ENCODE measurements at places on chromosomes 2 and 18.

- H3K4me1 ChIP-seq = peaks cover 18% of the 10 kb centered on the region
- no peak overlapping the region for H3K27ac ChIP-seq
- peaks cover 27% of the 10 kb centered on the region for H3K36me3 ChIP-seq
- no peaks in the 10 kb centered on the region for H3K27me3 ChIP-seq
Measured at GRCh38 chr18:36158266-36158867, 28.7 kb downstream of the ELP2 start.

GRCh38 chr2:236676136-236676873 is 106.7 kb downstream of the ACKR3 start:
- no peak overlapping the region for H3K27ac ChIP-seq
- peaks cover 22% of the 10 kb centered on the region for H3K27me3 ChIP-seq
- no peaks in the 10 kb centered on the region for H3K36me3 ChIP-seq
- DNase-seq = no peak
- peaks cover 4% of the 10 kb centered on the region for H3K4me1 ChIP-seq

DNA sequence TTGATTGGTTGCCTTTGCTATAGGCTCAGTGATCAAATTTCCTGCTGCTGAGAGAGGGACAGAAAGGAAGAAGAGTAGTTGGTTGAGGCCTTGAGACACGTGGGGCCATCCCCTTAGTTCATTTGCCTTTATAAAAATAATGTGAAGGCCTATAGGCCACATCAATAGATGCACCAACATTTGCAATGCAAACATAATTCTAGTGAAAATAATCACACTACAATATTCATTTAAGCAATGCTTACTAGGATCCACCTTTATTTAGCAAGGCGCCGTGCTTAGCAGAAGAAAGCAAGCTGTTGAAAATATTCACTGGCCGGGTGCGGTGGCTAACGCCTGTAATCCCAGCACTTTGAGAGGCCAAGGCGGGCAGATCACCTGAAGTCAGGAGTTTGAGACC is 105.3 kb upstream of the CXCR4 start:
- H3K27me3 ChIP-seq = no peaks in the 10 kb centered on the region
- no peaks in the 10 kb centered on the region for H3K36me3 ChIP-seq
- no peak overlapping the region for H3K27ac ChIP-seq
- DNase-seq = no peak

- no peaks in the 10 kb centered on the region for H3K27me3 ChIP-seq
- no peaks in the 10 kb centered on the region for H3K36me3 ChIP-seq
- no peak overlapping the region for H3K4me3 ChIP-seq
- no peak for DNase-seq
- H3K4me1 ChIP-seq = no peaks in the 10 kb centered on the region
Measured at GRCh38 chr2:214587442-214587841, 176.6 kb downstream of the VWC2L start.

DNA sequence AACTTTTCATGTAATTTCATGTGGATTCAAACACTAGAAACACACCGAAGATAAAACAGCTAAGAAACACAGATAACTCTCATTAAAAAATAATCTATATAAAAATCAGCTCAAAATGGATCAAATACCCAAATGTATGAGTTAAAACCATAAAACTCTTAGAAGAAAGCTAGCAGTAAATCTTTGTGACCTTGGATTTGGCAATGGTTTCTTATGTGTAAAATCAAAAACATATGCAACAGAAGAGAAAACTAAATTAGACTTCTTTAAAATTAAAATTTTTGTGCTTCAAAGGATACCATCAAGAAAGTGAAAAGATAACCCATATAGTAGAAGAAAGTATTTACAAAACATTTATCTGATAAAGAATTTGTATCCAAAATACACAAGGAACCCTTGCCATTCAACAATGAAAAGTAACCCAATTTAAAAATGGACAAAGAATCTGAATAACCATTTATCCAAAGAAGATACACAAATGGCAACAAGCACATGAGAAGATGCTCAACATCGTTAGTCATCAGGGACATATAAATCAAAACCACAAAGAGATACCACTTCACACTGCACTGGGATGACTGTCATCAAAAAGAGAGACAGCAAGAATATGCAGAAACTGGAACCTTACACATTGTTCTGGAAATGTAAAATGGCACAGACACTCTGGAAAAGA is 27.5 kb downstream of the GAREM1 start:
- no peaks in the 10 kb centered on the region for H3K36me3 ChIP-seq
- H3K27me3 ChIP-seq = peaks cover 3% of the 10 kb centered on the region
- no peaks in the 10 kb centered on the region for H3K4me1 ChIP-seq
- H3K4me3 ChIP-seq = no peak overlapping the region
- DNase-seq = no peak

GRCh38 chr18:24486684-24487083 is 26.2 kb downstream of the HRH4 start:
- peaks cover 16% of the 10 kb centered on the region for H3K27me3 ChIP-seq
- DNase-seq = no peak
- peaks cover 16% of the 10 kb centered on the region for H3K4me1 ChIP-seq
- no peak overlapping the region for H3K27ac ChIP-seq
- no peaks in the 10 kb centered on the region for H3K36me3 ChIP-seq

- H3K27me3 ChIP-seq = no peaks in the 10 kb centered on the region
- H3K4me1 ChIP-seq = no peaks in the 10 kb centered on the region
- H3K4me3 ChIP-seq = no peak overlapping the region
- peaks cover 6% of the 10 kb centered on the region for H3K36me3 ChIP-seq
- no peak for DNase-seq
Measured at GRCh38 chr2:164260506-164260905, 360.8 kb downstream of the GRB14 start.

DNA sequence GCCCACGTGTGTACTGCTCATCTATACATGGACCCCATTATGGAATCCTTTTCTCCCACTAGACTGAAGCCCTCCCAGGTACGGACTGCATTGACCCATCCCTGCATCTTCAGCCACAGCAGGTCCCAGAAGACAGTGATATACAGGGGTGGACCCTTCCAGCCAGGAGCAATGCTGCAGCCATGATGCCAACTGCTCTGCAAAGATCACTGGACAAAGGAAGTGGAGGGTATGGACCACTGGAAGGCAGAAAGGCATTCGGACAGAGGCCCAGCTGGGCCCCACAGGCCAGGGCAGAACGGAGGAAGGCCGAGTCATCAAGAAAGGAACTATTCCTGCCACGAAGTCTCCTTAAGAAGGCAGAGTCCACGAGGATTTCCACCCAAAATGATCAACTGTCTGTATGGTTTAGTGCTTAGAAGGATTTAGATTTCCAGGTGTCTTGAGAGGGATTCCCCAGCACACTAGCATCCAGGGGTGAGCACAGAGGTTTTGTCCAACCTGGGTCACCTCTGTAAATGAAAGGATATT is 93.4 kb downstream of the TWIST2 start:
- H3K4me1 ChIP-seq = no peaks in the 10 kb centered on the region
- H3K27me3 ChIP-seq = peaks cover 13% of the 10 kb centered on the region
- no peak overlapping the region for H3K27ac ChIP-seq
- H3K4me3 ChIP-seq = no peak overlapping the region
- H3K36me3 ChIP-seq = no peaks in the 10 kb centered on the region

DNA sequence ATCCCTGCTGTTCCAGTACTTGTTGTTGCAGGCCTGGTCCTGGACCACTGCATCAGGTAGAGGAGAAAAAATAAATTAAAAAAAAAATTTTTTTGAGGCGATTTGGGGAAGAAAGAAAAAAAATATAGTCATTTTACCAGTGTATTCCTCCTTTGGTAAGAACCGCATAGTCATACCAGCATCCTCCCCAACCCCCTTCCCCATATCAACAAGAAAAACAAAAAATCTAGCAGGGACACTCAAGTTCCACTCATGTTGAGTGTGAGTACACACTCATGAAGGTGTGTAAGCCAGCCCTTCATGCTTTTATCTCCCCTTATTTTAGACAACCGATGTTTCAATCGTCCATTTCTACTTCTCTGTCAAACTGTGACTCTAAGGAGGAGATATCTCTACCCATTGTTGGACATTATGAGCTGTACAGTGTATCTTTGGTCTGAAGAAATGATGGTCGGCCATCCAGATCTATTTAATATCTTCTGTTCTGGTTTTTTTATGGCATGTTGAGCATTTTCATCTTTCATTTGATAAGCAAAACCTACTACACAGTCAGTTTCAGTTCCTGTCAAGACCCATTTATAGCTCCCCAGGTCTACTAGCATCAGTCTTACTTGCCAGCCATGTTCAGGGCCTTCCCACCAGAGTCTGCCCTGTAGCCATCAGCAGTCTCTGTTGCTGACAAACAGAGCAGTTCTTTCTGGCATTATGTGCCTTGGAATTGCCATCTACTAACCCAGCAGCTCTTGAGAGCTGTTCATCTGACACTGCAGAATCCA is 20.0 kb downstream of the ELP2 start:
- DNase-seq = no peak
- peaks cover 26% of the 10 kb centered on the region for H3K36me3 ChIP-seq
- H3K4me3 ChIP-seq = no peak overlapping the region
- H3K4me1 ChIP-seq = peaks cover 11% of the 10 kb centered on the region

DNA sequence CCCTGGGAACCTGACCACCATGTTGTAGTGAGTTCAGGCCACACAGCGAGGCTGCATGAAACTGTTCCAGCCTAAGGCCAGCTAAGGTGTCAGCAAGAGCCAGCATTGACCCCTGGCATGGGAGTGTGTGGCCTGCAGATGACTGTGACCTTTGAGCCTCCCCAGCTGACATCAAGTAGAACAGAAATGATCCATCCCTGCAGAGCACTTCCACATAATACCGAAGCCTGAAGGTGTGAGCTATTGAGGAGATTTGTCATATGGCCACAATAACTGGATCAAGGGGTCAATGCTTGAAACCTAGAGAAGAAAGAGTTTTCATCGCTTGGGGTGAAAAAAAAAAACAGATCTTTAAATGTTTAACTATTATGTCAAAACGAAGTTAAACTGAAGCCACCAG is 207.3 kb upstream of the SOX11 start:
- H3K4me3 ChIP-seq = no peak overlapping the region
- H3K36me3 ChIP-seq = no peaks in the 10 kb centered on the region
- H3K27ac ChIP-seq = no peak overlapping the region
- no peak for DNase-seq
- H3K27me3 ChIP-seq = no peaks in the 10 kb centered on the region
- H3K4me1 ChIP-seq = no peaks in the 10 kb centered on the region

DNA sequence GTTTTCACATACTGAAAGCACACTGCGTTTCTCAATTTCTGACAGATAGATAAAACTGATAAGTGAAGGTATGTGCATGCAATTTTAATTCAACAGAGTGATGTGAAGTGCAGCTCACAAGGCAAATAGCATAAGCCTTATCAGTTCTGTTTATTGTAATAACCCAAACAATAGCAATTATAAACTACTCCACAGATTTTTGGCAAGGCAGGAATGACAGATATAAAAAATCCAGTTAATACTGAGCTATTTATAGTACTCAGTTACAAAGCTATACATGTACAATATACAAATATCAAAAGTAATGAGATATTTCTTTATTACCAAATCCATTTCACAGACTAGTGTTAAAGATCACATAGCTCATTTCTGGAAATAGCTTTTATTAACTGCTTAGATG is 210.9 kb upstream of the KLHL14 start:
- H3K4me1 ChIP-seq = no peaks in the 10 kb centered on the region
- H3K4me3 ChIP-seq = no peak overlapping the region
- H3K27me3 ChIP-seq = no peaks in the 10 kb centered on the region
- no peak overlapping the region for H3K27ac ChIP-seq
- DNase-seq = no peak

Data from natural killer cell treated with Interleukin-12 subunit alpha and Interleukin-12 subunit beta and Interleukin-15 and Interleukin-18, amount 100 ng/mL, for 72 hours (primary cell).